ENCODE measurements at places on chromosomes 2 and 18. TPM values are rescaled to one million over a fixed set of nuclear protein-coding genes. Genes with fewer than 3 reads are reported as not detected.

- H3K27me3 ChIP-seq = no peaks in the 10 kb centered on the region
- H3K27ac ChIP-seq = no peak overlapping the region
- no peaks in the 10 kb centered on the region for H3K4me1 ChIP-seq
- H3K36me3 ChIP-seq = no peaks in the 10 kb centered on the region
- no peak for DNase-seq
- no peak overlapping the region for H3K4me3 ChIP-seq
Observed at GRCh38 chr2:192888109-192888508, 693.4 kb upstream of the TMEFF2 start.

DNA sequence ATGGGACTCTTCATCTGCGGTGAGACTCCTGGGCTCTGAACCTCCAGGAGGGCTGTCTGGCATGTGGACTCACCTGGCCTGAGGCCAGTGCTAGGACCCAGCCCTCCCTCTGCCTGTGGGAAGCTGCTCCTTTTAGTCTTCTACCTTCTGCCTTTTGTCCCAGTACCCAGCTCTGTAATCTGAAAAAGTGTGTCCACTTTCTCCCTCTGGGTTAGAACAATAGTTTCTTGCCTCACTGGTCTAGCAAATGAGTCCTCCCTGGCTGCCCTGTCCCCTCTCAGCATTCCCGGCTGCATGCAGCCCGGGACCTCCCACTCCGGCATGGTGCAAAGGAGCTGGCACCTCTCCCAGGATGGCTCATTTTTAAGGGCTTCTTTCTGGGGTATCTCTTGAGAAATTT is 25.9 kb downstream of the GKN2 start:
- no peaks in the 10 kb centered on the region for H3K36me3 ChIP-seq
- H3K27me3 ChIP-seq = no peaks in the 10 kb centered on the region
- no peak overlapping the region for H3K4me3 ChIP-seq
- DNase-seq = no peak
- H3K4me1 ChIP-seq = no peaks in the 10 kb centered on the region
- no peak overlapping the region for H3K27ac ChIP-seq

Gene TRIM43
- total RNA-seq = not detected

Gene AKAIN1
- total RNA-seq = not detected
